T-helper 1 cell (primary cell): ENCODE measurements at places on chromosomes 13 and 19.

- DNase-seq, result no peak
Observed at GRCh38 chr13:114173272-114173671, 5.8 kb upstream of the CFAP97D2 start.

DNA sequence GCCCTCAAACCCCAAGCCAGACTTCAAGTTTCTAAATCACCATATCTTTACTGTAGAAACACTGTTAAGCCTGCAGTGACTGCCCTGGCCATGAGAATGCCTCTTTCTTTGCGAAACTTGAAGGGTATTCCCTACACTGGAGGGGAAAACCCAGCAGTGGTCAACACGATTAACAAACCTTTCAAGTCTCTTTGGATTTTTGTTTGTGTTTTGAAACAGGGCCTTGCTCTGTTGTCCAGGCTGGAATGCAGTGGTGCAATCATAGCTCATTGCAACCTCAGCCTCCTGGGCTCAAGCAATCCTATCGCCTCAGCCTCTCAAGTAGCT is 17.4 kb upstream of the POMP start:
- DNase-seq, result no peak

- no peak for DNase-seq
Observed at GRCh38 chr19:29467824-29468401, 57.9 kb upstream of the VSTM2B start.

GRCh38 chr19:53034948-53035675 is 9.4 kb upstream of the ERVV-2 start:
- no peak for DNase-seq
